Stimulated activated CD4-positive, alpha-beta T cell treated with anti-CD3 and anti-CD28 coated beads, TNF-alpha, amount 100 ng/mL, for 48 hours (primary cell): ENCODE measurements at places on chromosomes 5 and 9.

DNA sequence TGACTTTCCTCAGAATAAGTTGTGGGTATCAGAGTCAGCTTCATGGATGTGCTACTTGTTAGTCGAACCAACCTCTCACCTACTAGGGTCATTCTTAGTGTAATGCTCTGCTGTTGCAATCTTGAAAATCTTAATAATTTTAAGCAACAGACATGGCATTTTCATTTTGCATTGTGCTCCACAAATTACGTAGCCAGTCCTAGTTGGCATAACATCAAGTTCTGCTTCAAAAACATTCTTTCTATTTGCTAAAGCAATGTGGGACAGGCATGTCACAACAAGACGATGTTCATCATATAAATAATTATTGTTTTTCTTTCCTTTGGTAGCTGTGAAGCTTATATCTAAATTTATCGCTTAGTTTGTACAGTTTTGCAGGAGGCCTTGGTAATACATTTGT, 39.3 kb upstream of the CDH12 start:
- no peak for DNase-seq

GRCh38 chr9:136372561-136373299, 739 bp downstream of the CARD9 start:
- no peak for DNase-seq

DNA sequence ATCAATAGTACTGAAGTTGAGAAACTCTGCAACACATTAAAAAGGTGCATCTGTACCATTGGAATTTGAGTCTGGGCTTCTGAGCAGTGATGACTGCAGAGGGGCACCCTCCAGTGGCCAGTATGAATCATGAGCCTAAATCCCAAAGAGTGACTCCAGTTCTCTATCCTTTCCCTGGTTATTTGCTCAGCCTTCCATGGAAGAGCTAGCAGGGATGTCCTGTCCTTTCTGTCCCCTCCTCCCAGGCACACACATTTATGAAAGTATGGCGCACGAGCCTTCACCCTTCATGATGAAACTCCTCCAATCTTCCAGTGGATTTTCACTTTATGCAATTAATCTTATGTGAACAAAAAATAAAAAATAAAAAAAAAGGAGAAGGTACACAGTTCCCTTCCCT, 81.0 kb downstream of the ESM1 start:
- DNase-seq, result no peak

DNA sequence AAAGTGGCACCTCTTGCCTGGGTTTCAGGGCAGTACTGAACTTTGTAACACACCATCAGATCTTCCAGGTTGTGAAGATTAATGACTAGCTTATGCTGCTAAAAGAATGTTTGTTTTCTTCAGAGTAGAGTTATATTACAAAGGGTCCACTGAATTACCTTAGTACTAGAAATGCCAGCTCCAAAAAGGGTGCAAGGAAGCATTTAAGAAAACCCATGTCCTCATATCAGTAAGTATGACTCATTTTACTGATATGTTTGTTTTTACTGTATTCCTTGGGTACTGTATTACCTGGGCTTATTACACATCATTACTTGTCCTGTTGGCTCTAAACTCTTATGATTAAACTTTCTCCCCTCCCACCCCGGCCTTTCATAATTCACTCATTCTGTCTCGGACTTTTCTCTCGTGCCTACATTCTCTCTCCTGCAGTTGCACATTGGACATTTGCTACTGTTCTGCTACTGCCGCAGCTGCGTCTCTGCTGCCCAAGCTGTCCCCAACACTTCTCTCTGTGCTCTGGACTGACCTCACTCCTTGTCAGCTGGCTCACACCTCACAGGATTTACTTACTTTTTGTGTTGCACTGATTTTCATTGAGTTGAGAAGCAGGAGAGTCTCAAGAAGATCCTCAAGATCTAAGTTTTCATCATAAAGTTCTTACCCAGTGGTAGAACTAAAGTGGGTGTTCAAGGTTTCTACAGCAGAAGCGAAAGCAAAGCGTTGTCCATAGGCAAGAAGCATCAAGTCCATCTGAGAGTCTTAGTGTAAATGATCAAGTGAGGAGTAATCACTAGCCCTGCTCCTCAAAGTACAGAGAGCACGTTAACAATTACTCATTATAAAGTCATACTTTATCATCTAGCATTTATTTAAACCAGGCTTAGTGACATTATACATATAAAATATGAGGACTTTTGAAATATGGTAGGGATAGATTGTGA, 53.2 kb upstream of the C9orf72 start:
- no peak for DNase-seq

DNA sequence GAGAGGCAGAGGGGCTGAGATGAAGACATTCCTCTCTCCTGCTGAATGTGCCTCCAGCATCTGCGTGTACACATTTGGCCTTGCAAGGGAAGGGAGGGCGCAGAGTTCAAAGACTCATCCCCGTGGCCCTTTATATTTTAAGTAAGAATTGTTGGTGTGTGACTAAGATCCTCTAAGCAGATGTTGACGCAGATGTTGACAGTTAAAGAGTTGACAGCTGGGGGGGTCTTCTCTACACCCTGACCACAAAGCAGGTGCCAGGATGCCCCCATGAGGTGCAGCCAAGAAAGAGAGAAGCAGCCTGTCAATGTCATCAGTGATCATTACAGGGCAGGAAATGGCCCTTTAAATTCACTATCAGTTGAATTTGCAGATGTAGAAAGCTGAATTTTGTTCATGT, 262.9 kb downstream of the IRX1 start:
- no peak for DNase-seq

- DNase-seq, result no peak
Observed at GRCh38 chr5:168013546-168013945, 277.9 kb upstream of the WWC1 start.

DNA sequence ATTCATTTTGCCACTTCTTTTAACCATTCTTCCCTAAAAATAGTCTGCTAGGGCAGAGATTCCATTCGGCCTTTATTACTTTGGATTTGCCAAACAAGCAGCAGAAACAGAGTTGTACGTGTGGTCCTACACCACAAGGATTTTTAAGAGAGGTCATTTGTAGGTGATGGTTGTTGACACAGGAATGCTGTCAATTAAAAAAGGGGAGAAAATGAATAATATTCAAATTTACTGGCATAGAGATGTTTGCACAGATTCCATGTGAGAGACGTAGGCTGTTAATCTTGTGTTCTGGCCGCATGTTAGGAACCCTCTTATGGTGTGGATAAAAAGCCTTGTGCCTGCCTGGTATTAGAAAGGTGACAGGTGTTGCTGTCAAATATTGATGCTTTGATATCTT, 34.9 kb downstream of the TRIO start:
- DNase-seq, result no peak
